Activated CD4-positive, alpha-beta T cell treated with anti-CD3 and anti-CD28 coated beads for 1 hour (primary cell): ENCODE measurements at places on chromosomes 12 and 14.

- no peak for DNase-seq
Measured at GRCh38 chr12:30211743-30212142, 428.0 kb upstream of the TMTC1 start.

DNA sequence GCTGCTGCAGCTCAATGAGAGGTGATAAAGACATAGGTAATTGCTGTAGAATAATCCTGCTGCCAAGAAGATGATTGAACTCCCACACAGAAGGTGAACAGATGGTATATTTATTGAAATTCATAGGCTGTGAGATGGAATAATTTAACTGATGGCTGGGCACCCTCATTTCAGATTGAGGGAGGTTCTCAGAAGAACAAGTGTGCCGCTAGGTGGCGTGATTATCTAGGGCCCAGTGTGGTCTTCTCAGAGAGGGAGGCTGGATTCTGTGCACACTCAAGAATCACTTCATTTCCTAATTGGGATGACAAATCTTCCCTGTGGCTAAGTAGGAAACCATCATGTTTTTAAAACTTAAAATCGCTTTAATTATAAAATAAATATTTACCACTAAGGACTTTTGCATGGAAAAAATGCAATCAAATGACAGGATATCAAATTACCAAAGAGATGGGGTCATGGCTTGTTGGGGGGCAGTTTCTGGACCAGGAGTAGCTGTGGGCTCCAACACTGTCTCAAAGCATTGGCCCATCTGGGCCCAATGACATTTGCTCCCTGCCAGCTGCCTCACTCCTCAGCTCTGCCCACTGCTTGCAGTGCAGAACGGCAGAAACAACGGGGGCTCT, 132.3 kb downstream of the SNAPC1 start:
- peak; percentile 17 for DNase-seq

DNA sequence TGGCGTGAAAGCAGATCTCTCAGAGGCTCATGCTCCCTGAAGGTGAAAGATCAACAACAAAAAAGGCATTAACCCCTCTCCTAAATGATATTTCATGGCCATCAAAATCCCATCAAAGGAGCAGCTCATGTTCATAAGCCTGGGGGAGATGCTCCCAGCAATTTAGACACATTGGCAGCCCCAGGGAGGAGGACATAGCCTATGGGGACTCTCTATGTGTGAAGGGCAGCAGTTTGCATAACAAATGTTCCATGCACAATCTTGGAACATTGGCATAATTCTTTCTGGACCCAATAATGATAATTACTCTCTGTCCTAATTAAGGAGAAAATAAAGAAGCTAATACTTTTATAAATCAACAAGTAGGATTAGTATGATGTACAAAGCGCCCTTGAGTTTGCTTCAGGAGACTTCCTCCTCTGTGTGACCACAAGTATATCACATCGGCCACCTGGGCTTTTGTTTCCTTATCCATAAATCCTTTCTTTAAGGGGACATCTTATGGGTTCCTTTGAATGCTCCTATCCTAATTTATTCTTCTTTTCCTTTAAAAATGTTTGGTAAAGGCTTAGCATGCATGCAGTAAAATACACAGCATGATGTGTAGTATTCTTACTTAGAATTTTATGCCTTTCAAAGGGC, 161.9 kb upstream of the PLEKHG7 start:
- no peak for DNase-seq

GRCh38 chr12:92987362-92987761, 58.3 kb upstream of the EEA1 start:
- no peak for DNase-seq

- DNase-seq: peak; percentile 63
Measured at GRCh38 chr12:75977952-75978671, 53.5 kb downstream of the PHLDA1 start.

GRCh38 chr12:46839964-46840363, 14.2 kb upstream of the SLC38A4 start:
- no peak for DNase-seq

DNA sequence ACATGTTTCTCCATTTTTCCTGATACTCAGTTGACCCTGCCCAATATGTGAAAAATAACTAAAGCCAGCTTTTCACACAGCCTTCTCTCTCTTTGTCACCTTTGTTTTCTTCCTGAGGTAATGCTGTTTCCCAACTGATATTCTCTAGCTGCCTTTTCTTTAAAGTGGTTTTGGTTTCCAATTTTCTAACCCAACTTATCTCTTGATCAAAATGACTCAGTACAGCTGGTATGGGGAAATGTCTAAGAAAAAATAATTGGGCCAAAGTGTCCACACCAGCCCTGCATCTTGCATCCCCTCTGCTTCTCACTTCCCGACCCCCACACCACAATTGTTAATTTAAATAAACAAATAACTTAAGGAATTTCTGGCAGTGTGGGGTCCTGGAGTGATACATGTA, 193.8 kb downstream of the SYT1 start:
- DNase-seq: no peak

DNA sequence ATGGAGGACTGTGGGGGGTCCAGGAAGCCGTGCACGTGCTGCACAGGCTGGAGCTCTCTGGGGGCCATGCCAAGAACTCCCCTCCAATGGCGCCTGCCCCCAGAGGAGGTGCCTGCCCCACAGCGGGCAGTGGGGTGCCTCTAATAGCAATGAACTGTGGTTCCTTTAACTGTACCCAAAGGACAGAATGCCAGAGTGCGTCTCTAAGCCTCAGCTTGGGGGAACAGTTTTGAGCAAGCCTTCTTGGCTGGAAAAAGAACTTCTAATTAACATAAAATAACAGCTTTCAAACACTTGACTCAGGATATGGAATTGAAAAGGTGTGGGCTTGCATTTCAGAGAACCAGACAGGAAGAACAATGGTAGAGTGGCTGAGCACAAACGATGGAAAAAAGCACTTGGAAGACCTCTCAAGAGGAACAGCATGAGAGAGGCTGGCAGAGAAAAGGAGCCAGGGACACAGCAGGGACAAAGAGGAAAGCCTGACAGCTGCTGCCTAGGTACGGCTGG, 195.6 kb downstream of the TTC7B start:
- no peak for DNase-seq

- DNase-seq: no peak
Measured at GRCh38 chr12:27233814-27234213, 10.3 kb upstream of the STK38L start.
